Fibroblast of lung (primary cell): ENCODE measurements at places on chromosomes 11 and 22. TPM values are rescaled to one million over a fixed set of nuclear protein-coding genes. Genes with fewer than 3 reads are reported as not detected.

Gene MRGPRX4
- not detected in 2 replicates for total RNA-seq

Gene C11orf97
- total RNA-seq, result not detected in 2 replicates

Gene PHOX2A
- total RNA-seq, result not detected in 2 replicates

Gene SLC29A2
- total RNA-seq, result under 0.01 and 0.17 TPM in 2 replicates

Gene TST
- total RNA-seq, result 21.6 and 25.4 TPM in 2 replicates

Gene CRYBA4
- not detected in 2 replicates for total RNA-seq

Gene GALNT18
- total RNA-seq, result 9.5 and 19.3 TPM in 2 replicates

Gene SPDYC
- not detected in 2 replicates for total RNA-seq
